ENCODE measurements at places on chromosomes 3 and 15. TPM values are rescaled to one million over a fixed set of nuclear protein-coding genes. Genes with fewer than 3 reads are reported as not detected.

The MKRN3 gene
- total RNA-seq, result 0.49 TPM

The IGSF10 gene
- total RNA-seq, result 15.4 TPM

The ATP13A5 gene
- not detected for total RNA-seq

The BFSP2 gene
- not detected for total RNA-seq

The CMTM6 gene
- 84.7 TPM for total RNA-seq

The GOLGA6L10 gene
- total RNA-seq, result 0.57 TPM

The SPTSSB gene
- total RNA-seq, result not detected

The CAMK1 gene
- 67.3 TPM for total RNA-seq

The CLDN16 gene
- not detected for total RNA-seq

The FEZF2 gene
- total RNA-seq, result not detected

The THRB gene
- total RNA-seq, result 29.2 TPM

The SNX33 gene
- 24.5 TPM for total RNA-seq

The TUSC7 gene
- total RNA-seq, result not detected

The SIDT1 gene
- total RNA-seq, result 2.3 TPM

The SLC22A13 gene
- not detected for total RNA-seq

The LTF gene
- total RNA-seq, result 1.2 TPM

The GNAT1 gene
- not detected for total RNA-seq

The CCR8 gene
- total RNA-seq, result not detected

The PTPRG gene
- 159 TPM for total RNA-seq

The TNIK gene
- total RNA-seq, result 2.1 TPM

The CPLX3 gene
- not detected for total RNA-seq

The NOX5 gene
- 0.34 TPM for total RNA-seq

The BNC1 gene
- total RNA-seq, result not detected

The TMC3 gene
- not detected for total RNA-seq

The SKOR1 gene
- total RNA-seq, result 0.17 TPM

The LRRC15 gene
- total RNA-seq, result 0.22 TPM

The EFHB gene
- total RNA-seq, result 8.7 TPM

The ZNF80 gene
- 0.49 TPM for total RNA-seq
